ENCODE measurements at places on chromosomes 2 and 18.
A peak's percentile ranks its signal among the peaks of the same experiment; 100 is the strongest.

- no peaks in the 10 kb centered on the region for H3K27me3 ChIP-seq
- no peaks in the 10 kb centered on the region for H3K4me1 ChIP-seq
- DNase-seq = no peak
Observed at GRCh38 chr2:1563943-1564891, 151.0 kb downstream of the TPO start.

GRCh38 chr2:219919506-219919905 is 292.1 kb downstream of the SLC4A3 start:
- no peak for DNase-seq
- H3K4me1 ChIP-seq = no peaks in the 10 kb centered on the region
- H3K27ac ChIP-seq = no peak overlapping the region
- no peak overlapping the region for H3K4me3 ChIP-seq

- H3K27ac ChIP-seq = no peak overlapping the region
- H3K36me3 ChIP-seq = no peaks in the 10 kb centered on the region
- H3K4me3 ChIP-seq = no peak overlapping the region
- DNase-seq = peak; percentile 50
- no peaks in the 10 kb centered on the region for H3K27me3 ChIP-seq
Observed at GRCh38 chr2:59182249-59182648, 941.1 kb upstream of the FANCL start.

DNA sequence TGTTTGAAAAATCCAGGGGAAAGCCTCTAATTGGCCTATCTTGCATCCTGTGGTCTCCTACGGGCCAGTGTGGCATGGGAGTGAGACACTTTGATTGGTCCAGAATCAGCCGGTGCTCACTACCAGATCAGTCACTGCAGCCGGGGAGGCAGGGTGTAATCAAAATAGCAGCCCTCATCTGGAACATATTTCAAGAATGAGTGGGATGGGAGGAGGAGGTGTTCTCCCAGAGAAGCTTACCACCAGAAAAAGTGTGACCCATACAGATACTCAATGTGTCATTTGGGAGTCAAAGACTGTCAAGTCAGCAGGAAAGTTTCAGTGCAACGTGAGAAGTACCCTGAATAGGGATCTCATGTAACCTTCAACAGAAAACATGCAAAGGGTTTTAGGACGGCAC is 393.9 kb upstream of the SLC14A2 start:
- H3K27ac ChIP-seq = no peak overlapping the region
- no peaks in the 10 kb centered on the region for H3K27me3 ChIP-seq
- H3K4me1 ChIP-seq = no peaks in the 10 kb centered on the region
- H3K4me3 ChIP-seq = no peak overlapping the region

DNA sequence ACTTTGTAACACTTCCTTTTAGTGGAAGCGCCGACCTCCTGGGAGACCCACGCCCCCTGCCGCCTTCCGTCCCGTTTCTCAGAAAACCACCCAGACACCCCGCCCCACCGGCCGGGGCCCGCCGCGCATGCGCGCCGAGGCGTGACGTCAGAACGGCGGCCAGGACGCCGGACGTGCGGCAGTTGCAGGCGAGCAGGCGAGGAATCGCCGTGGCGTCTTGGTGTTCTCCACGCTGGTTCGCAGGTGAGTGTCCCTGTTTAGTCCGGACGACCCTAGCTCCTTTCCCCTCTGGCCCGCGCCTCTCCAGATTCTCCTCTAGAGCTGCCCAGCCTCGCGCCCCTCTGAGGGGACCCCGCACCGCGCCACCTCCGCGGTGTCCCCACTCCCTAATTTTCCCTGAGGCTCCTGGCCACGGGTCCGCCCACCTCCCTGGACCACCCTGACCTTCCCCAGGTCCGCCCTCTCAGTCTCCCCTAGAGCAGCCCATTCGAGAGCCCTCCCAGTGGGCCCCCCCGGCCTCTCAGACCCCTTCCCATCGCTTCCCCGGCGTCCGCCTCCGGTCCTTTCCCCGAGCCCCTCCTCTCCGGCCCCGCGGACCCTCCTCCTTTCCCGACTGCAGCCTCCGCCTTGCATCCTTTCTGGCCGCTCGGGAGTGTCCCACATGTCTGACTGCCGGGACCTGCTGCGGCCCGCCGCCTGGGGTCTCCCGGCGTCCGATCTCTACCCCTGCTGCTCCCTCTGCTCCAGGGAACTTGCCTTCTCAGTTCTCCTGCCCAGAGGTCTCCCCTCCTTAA is at the start of gene PLEKHB2:
TSS of gene PLEKHB2 (plus strand) at position 181 of the 794 bp plus-strand sequence. CDS start 15,606 bp downstream, outside the sequence.
- no peaks in the 10 kb centered on the region for H3K36me3 ChIP-seq
- peaks cover 2% of the 10 kb centered on the region for H3K4me1 ChIP-seq
- H3K4me3 ChIP-seq = peak within 1 kb of the TSS; percentile 61
- H3K27me3 ChIP-seq = no peaks in the 10 kb centered on the region

GRCh38 chr2:158578703-158579330 is 122.1 kb downstream of the PKP4 start:
- H3K27me3 ChIP-seq = no peaks in the 10 kb centered on the region
- H3K27ac ChIP-seq = no peak overlapping the region
- no peak for DNase-seq
- no peak overlapping the region for H3K4me3 ChIP-seq

DNA sequence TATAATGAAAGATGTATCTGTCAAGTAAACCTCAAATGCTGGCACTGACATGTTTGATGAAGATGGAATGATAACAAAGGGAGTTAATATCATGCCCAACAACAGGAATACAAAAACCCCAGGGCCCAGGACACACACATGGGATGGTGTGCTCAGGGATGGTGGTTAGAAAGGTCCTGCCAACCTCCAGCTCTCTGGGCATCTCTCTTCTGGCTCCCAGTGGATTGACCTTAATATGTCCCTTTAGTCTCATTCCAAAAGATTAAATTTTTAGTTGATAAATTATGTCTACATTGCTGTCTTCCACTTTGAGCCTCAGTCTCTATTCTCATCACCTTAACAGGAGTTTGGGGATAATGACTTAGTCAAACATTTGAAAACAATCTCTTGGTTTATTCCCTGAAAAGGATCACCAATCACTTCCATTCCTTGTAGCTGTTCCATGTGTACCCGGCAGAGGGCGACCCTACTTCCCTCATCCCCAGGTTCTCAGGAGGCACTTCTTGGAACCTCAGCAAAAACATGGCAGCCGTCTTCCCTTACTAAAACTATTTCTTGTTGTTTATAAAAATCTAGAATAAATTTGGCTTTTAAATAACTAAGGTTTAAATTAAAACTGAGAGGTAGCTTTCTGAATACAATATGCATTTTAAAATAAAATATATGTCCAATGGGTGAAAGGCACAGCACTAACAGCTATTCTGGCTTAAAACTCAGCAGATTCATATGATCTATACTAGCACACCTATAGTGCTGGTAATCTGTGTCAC is 29.6 kb downstream of the MCEE start:
- H3K4me3 ChIP-seq = no peak overlapping the region
- H3K27me3 ChIP-seq = no peaks in the 10 kb centered on the region
- H3K36me3 ChIP-seq = no peaks in the 10 kb centered on the region
- no peak for DNase-seq

GRCh38 chr2:206784559-206785353 is 19.4 kb downstream of the FASTKD2 start:
- DNase-seq = no peak
- H3K36me3 ChIP-seq = peaks cover 11% of the 10 kb centered on the region
- no peak overlapping the region for H3K27ac ChIP-seq
- H3K4me1 ChIP-seq = no peaks in the 10 kb centered on the region
- H3K4me3 ChIP-seq = no peak overlapping the region
- H3K27me3 ChIP-seq = no peaks in the 10 kb centered on the region

DNA sequence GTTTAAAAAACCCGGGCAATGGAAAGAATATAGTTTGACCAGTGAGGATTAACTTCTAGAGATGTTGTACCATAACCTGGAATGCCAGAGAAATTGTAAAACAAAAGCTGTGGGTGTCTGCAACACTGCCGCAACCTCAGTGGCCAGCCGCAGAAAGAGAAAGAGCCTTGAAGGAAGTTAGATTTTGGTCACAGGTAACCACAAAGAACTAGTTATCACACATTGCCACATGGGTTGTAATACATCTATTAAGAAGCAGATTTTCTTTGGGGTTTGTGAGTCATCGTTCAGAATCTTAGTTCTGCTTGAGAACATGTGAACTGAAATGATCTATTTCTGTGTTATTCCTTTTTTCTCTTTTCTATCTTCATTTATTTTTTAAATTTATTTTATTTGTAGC is 222.9 kb upstream of the AGAP1 start:
- H3K4me1 ChIP-seq = peaks cover 2% of the 10 kb centered on the region
- no peak overlapping the region for H3K4me3 ChIP-seq
- no peak overlapping the region for H3K27ac ChIP-seq
- H3K36me3 ChIP-seq = no peaks in the 10 kb centered on the region
- H3K27me3 ChIP-seq = no peaks in the 10 kb centered on the region

- H3K4me3 ChIP-seq = no peak overlapping the region
- no peaks in the 10 kb centered on the region for H3K36me3 ChIP-seq
- no peaks in the 10 kb centered on the region for H3K4me1 ChIP-seq
- DNase-seq = no peak
- no peaks in the 10 kb centered on the region for H3K27me3 ChIP-seq
Observed at GRCh38 chr2:35986871-35987270, 368.7 kb upstream of the CRIM1 start.

DNA sequence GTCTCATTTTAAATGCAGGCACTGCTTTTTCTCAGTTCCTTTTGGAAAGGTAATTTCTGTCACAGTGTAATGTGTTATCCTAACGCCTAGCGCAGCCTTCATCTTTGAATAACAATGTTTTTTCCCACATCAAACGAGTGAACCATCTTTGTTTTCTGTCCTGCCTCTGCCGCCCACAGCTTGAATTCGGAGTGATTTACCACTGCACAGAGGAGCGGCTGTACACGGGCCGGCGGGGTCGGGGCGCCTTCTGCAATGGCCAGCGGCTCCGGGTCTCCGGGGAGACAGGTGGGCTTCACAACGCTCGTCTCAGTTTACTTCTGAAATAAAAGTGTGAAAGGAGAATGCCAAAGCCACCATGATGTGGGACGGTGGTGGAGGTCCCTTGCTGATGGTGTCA is 32.8 kb downstream of the IMPA2 start:
- no peaks in the 10 kb centered on the region for H3K27me3 ChIP-seq
- H3K36me3 ChIP-seq = peaks cover 27% of the 10 kb centered on the region
- no peak overlapping the region for H3K4me3 ChIP-seq
- H3K4me1 ChIP-seq = no peaks in the 10 kb centered on the region

DNA sequence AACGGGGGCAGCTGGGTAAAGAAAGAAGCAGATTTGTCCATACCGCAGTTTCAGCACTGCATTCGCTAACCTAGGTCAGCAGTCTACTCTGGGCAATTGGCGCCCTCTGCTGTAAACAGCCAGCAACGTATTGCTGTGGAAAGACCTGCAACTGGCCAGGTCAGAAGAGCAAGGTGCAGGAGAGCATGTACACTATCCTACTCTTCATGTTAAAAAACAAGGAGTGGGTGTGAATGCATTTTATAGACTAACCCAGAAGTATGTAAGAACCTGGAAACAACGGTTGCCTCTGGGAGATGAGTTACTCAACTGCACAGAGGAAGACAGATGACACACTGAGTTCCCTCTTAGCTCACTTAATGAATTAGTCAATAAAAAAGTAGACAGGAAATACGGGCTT is 6.2 kb downstream of the MRPS5 start:
- no peaks in the 10 kb centered on the region for H3K36me3 ChIP-seq
- no peak overlapping the region for H3K4me3 ChIP-seq
- DNase-seq = peak; percentile 35
- H3K27me3 ChIP-seq = no peaks in the 10 kb centered on the region
- 0 out of 2 replicates have a peak, but pooled peaks cover 3% of the 10 kb centered on the region for H3K4me1 ChIP-seq

DNA sequence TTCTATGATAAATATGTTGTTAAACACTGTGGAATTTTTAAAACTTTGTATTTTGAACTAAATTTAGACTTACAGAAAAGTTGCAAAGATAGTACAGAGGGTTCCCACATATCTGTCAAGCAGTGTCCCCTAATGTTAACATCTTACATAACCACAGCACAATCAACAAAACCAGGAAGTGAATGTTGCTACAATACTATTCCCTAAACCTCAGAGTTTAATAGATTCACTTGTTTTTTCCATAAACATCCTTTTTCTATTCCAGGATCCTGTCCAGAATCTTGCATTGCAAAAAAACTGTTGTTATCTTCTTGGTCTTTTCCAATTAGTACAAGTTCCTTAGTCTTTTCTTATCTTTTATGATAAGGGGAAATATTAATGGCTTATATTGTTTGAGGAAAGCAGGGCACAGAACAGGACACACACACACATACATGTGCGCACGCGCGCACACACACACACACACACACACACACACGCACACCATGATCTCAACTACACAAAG is 251.1 kb upstream of the TRIB2 start:
- H3K4me3 ChIP-seq = no peak overlapping the region
- H3K36me3 ChIP-seq = no peaks in the 10 kb centered on the region
- no peaks in the 10 kb centered on the region for H3K4me1 ChIP-seq
- H3K27me3 ChIP-seq = no peaks in the 10 kb centered on the region
- no peak overlapping the region for H3K27ac ChIP-seq
- no peak for DNase-seq

DNA sequence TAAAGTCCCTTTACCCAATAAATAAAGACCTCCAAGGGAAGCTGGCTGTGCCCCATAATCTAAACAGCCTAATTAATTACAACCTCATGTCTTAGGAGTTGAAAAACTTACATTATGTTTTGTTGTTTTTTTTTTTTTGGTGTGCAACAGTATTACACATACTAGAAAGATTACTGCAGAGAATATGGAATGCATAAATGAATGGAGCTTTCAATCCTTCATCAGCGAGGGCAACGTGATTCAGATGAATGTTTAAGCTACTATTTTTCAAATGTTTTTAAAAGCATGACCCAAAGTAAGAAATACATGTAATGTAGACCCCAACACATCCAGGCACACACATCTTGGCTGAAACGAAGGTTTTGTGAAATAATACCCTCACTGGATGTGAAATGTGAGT is 167.1 kb upstream of the FN1 start:
- DNase-seq = no peak
- no peaks in the 10 kb centered on the region for H3K4me1 ChIP-seq
- H3K36me3 ChIP-seq = no peaks in the 10 kb centered on the region
- no peaks in the 10 kb centered on the region for H3K27me3 ChIP-seq

Measured in iPS DF 6.9 (cell line).